Tibial artery (tissue), 4 donors: ENCODE measurements at places on chromosomes 6 and 20.
A peak's percentile ranks its signal among the peaks of the same experiment; 100 is the strongest.

- H3K36me3 ChIP-seq = no peaks in the 10 kb centered on the region
- no peaks in the 10 kb centered on the region for H3K4me1 ChIP-seq
- H3K27me3 ChIP-seq = no peaks in the 10 kb centered on the region
- no peak for DNase-seq
These were observed 14.6 kb downstream of the PKIB start for GRCh38 chr6:122624853-122625252.

- H3K27me3 ChIP-seq = no peaks in the 10 kb centered on the region
- H3K36me3 ChIP-seq = no peaks in the 10 kb centered on the region
- no peak overlapping the region for H3K4me3 ChIP-seq
These were observed 53.5 kb downstream of the PXDC1 start for GRCh38 chr6:3698021-3698420.

GRCh38 chr6:126054258-126054702, 67.9 kb downstream of the TRMT11 start:
- no peaks in the 10 kb centered on the region for H3K4me1 ChIP-seq
- no peaks in the 10 kb centered on the region for H3K27me3 ChIP-seq
- H3K36me3 ChIP-seq = peaks cover 14% of the 10 kb centered on the region

DNA sequence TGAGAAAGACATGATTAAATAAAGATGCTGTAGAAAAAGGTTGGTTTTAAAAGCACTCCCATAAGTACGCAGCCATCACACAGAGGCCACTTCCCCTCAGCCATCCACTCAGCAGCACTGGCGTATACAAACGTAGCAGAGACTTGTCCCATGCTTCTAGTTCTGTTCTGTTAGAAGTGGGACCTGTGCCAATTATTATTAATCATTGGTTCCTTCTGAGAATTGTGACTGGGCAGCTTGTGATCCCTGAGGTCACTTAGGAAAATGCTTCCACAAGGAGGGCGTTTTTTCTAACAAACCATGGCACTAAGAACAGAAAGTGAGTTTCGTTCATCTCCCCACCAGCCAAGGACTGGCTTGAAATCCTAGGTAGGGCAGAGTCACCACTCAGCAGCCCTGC, 53.9 kb downstream of the FAM120B start:
- no peaks in the 10 kb centered on the region for H3K27me3 ChIP-seq
- DNase-seq = no peak
- H3K4me1 ChIP-seq = no peaks in the 10 kb centered on the region
- no peak overlapping the region for H3K27ac ChIP-seq
- peaks cover 25% of the 10 kb centered on the region for H3K36me3 ChIP-seq

GRCh38 chr20:58236612-58237317, 8.3 kb upstream of the ANKRD60 start:
- H3K36me3 ChIP-seq = peaks cover 18% of the 10 kb centered on the region
- no peaks in the 10 kb centered on the region for H3K27me3 ChIP-seq
- peak; percentile 63 for DNase-seq
- peaks cover 7% of the 10 kb centered on the region for H3K4me1 ChIP-seq
- peak overlapping the region; percentile 43 for H3K4me3 ChIP-seq

GRCh38 chr6:34615574-34616226, 59.6 kb upstream of the SPDEF start:
- no peaks in the 10 kb centered on the region for H3K27me3 ChIP-seq
- no peaks in the 10 kb centered on the region for H3K4me1 ChIP-seq
- no peak overlapping the region for H3K4me3 ChIP-seq
- no peak for DNase-seq
- H3K27ac ChIP-seq = no peak overlapping the region

DNA sequence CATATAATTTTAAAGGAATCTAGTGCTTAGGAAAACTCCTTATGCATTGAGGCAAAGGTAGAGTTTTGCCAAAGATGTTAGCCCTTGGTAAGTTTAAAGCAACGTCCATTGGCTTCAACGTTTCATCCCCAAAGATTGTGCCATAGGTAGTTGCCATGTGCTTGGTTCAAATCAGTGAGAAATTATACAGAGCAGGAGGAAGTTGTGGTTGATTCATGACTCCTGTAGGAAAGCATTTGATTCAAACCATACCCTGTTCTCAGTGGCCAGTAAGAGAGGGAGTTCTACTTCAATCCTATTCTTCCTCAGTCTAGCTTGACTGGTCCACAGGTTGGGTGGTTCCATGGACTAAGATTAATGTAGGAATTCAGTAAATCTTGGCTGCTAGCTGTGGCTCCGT, 535.6 kb downstream of the QKI start:
- H3K27me3 ChIP-seq = no peaks in the 10 kb centered on the region
- H3K4me1 ChIP-seq = no peaks in the 10 kb centered on the region
- H3K36me3 ChIP-seq = no peaks in the 10 kb centered on the region

- H3K27ac ChIP-seq = no peak overlapping the region
- H3K36me3 ChIP-seq = peaks cover 60% of the 10 kb centered on the region
- H3K4me3 ChIP-seq = no peak overlapping the region
- no peaks in the 10 kb centered on the region for H3K27me3 ChIP-seq
- DNase-seq = no peak
- no peaks in the 10 kb centered on the region for H3K4me1 ChIP-seq
These were observed 97.5 kb downstream of the FAM120B start for GRCh38 chr6:170404036-170404435.

- no peak overlapping the region for H3K4me3 ChIP-seq
- no peak for DNase-seq
- peaks cover 49% of the 10 kb centered on the region for H3K27me3 ChIP-seq
- H3K4me1 ChIP-seq = peaks cover 7% of the 10 kb centered on the region
- H3K27ac ChIP-seq = no peak overlapping the region
- H3K36me3 ChIP-seq = no peaks in the 10 kb centered on the region
These were observed 36.7 kb downstream of the HNF4A start for GRCh38 chr20:44392088-44392775.

GRCh38 chr20:35680452-35681183, 15.9 kb upstream of the CPNE1 start:
- no peak overlapping the region for H3K4me3 ChIP-seq
- H3K36me3 ChIP-seq = peaks cover 4% of the 10 kb centered on the region
- no peak overlapping the region for H3K27ac ChIP-seq

GRCh38 chr20:32040142-32040953, 11.7 kb upstream of the HCK start:
- H3K4me1 ChIP-seq = no peaks in the 10 kb centered on the region
- H3K27ac ChIP-seq = no peak overlapping the region
- no peak overlapping the region for H3K4me3 ChIP-seq
- DNase-seq = peak; percentile 61

- H3K4me3 ChIP-seq = peak within 1 kb of the TSS; percentile 45
- no peak within 1 kb of the TSS for H3K27ac ChIP-seq
- H3K36me3 ChIP-seq = no peaks in the 10 kb centered on the region
- H3K4me1 ChIP-seq = peaks cover 26% of the 10 kb centered on the region
- DNase-seq = no peak
These were observed at the start of gene B3GAT2 for GRCh38 chr6:70956451-70957283. TSS of gene B3GAT2 (minus strand) at chr6:70957060. CDS start at chr6:70956429, 631 bp downstream.

DNA sequence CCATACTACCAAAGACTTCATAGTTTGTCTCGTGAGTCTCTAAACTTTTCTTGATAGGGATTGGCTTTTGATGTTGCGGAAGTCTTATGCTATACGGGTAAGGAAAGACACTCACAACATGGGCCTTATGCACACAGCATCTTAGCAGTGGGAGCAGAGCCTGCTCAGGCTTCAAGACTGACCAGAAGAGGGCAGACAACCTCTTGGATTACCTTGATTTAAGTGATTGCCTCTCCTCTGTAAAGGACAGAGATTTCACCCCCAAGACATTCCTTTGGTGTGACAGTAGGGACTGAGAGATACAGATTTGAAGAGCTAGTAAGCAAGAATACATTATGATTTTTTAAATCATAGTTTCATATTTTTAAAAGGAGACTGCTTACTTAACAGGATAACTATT, 71.0 kb upstream of the SAMD3 start:
- H3K4me3 ChIP-seq = no peak overlapping the region
- no peaks in the 10 kb centered on the region for H3K36me3 ChIP-seq
- DNase-seq = no peak
- H3K4me1 ChIP-seq = no peaks in the 10 kb centered on the region
- H3K27ac ChIP-seq = no peak overlapping the region

- H3K27ac ChIP-seq = no peak overlapping the region
- no peak overlapping the region for H3K4me3 ChIP-seq
- H3K4me1 ChIP-seq = no peaks in the 10 kb centered on the region
- no peaks in the 10 kb centered on the region for H3K36me3 ChIP-seq
These were observed 113.8 kb downstream of the TAF4 start for GRCh38 chr20:61951695-61952533.

DNA sequence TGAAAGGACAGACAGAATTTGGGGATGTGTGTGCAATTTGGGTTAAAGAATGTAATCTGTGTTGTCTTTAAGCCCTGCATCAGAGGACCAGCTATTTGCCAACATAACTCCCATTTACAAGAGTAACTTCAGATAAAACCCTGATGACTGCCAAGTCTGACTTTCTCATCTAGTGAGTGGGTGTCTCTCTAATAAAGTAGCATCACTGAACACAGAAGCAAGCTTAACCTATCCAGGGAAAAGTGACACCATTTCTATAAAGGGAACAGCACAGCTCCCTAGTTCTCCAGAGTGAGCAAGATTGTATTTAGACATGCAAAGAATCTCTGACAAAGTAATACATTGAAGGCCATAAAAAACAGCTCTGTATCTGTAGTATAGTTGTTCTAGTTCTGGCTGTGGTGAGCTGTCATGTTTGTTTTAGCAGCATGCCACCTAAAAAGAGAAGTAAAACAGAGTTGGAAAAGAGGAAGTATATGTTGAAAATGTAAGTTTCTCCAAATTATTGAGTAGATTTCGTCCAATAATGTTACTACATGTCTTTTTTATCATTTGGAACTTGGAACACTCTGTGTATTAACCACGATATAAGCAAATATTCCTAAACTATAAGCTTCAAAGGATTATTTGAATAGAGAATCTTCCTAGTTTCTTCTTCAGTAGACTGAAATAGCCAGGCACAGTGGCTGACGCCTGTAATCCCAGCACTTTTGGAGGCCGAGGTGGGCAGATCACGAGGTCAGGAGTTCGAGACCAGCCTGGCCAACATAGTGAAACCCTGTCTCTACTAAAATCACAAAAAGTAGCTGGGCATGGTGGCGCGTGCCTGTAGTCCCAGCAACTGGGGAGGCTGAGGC, 8.8 kb upstream of the PIM1 start:
- no peaks in the 10 kb centered on the region for H3K36me3 ChIP-seq
- H3K4me1 ChIP-seq = no peaks in the 10 kb centered on the region
- H3K27ac ChIP-seq = peak overlapping the region; percentile 28
- no peak for DNase-seq
- no peak overlapping the region for H3K4me3 ChIP-seq

DNA sequence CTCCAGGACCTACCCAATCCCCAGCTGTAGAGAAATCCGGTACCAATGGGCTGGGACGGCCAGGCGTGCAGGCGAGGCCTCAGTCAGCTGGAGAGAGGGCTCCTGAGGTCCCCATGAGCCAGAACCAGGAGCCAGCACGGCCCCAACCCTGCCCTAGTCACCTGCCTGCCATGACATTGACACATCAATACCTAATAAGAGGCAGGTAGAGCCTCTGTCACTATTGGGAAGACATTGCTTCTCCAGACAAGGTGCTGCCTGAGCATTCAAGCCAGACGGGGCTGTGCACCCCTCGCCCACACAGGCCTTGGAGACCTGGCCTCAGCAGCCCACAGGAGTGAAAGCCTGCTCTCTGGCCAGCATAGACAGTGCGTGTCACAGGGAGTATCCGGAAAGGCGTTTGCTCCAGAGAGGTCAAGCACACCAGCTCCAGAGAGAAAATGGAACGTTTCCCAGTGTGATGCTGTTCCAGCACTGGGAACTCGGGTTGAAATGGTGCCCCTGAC, 3.5 kb downstream of the DLL1 start:
- DNase-seq = no peak
- no peak overlapping the region for H3K4me3 ChIP-seq
- peaks cover 32% of the 10 kb centered on the region for H3K36me3 ChIP-seq

- no peaks in the 10 kb centered on the region for H3K4me1 ChIP-seq
- no peak for DNase-seq
- no peaks in the 10 kb centered on the region for H3K27me3 ChIP-seq
These were observed 305.3 kb downstream of the CD83 start for GRCh38 chr6:14422917-14423316.

DNA sequence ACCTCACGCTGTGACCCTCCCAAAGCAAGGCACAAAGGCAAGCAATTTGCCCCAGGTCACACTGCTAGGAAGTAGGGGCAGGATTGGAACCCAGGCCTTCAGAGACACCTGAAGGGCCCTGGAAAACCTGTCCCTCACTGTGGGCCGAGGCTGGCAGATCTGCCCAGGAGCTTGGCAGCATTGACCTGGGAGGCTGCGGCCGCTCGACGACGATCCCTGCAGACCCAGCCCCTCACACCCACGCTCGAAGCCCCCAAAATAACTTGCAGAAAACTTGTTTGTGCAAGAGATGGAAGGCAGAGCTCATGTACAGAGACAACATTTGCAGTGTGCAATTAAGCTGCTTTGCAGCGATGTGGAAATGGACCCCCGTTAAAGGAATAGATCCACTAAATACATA, 251.4 kb downstream of the TAF4 start:
- DNase-seq = no peak
- no peak overlapping the region for H3K27ac ChIP-seq
- no peaks in the 10 kb centered on the region for H3K4me1 ChIP-seq
- H3K27me3 ChIP-seq = no peaks in the 10 kb centered on the region
